C1 segment of cervical spinal cord (tissue), 14 donors: ENCODE measurements at places on chromosomes 5 and 9.

DNA sequence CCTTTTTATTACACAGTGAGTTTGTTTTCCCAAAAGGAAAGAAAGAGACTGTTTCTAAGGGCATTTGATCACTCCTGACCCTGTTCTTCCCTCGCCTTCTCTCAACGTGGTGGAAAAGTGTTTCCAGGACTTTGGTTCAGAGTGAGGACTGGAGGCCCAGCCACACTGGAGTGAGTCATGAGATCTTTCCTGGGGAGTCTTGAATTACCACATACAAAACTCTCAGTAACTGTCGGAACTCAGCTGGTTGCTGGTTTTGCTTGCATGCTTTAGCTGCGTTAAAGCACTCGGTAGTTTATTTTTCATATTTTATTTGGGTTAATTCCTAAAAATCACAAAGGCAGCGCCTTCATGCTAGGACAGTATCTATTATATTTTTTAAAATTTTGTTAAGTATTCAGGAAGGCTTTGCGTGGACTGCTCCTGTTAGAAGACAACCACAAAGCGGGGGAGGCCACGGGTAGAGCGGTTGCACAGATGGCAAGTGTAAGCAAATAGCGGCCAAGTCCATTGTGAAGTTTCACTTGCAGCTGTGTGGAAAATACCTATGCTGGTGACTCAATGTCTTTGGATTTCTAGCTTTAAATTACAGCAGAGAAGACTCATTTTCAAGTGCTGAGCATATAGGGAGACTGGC, 77.7 kb downstream of the ARSB start:
- DNase-seq: no peak

GRCh38 chr5:68849103-68849502, 244.7 kb upstream of the SLC30A5 start:
- DNase-seq: no peak

DNA sequence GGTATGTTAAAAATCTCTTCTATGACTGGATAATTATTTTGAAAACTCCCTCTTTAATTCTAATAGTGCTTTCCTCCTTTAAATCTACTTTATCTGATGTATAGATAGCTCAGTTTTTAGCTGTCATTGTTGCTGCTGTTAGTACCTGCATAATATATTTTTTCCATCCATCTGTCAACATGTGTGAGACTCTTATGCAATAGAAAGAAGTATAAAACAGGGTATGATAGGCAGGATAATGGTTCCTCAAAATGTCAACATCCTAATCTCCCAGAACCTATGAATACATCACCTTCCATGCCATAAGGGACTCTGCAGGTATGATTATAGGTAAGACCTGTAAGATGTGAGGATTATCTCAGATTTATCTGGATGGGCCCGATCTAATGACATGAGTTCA, 136.9 kb upstream of the LHFPL2 start:
- no peak for DNase-seq

- peak; percentile 42 for DNase-seq
Observed at GRCh38 chr5:127353327-127353726, 62.7 kb downstream of the MEGF10 start.

GRCh38 chr5:75053304-75054133, 1.2 kb upstream of the GCNT4 start:
- peak; percentile 41 for DNase-seq

DNA sequence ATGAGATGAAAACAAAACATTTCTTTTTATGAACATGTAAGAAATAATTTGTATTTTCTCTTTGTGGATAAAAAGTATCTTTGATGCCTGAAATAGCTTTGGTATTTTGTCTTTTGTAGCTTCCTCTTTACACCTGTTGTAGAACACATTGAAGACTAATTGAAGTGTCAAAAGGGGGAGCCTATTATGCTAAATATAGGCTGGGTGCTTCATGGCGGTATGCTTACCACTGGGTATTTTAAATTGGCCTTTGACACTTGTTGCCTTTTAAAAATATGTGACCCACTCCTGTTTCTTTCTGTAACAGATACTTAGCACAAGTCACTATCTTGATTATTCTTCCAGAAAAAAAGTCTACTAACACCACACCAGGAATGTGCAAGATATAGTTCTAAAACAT, 226.4 kb downstream of the KIAA0825 start:
- no peak for DNase-seq

- no peak for DNase-seq
Observed at GRCh38 chr9:124139001-124139400, 118.7 kb upstream of the NEK6 start.

DNA sequence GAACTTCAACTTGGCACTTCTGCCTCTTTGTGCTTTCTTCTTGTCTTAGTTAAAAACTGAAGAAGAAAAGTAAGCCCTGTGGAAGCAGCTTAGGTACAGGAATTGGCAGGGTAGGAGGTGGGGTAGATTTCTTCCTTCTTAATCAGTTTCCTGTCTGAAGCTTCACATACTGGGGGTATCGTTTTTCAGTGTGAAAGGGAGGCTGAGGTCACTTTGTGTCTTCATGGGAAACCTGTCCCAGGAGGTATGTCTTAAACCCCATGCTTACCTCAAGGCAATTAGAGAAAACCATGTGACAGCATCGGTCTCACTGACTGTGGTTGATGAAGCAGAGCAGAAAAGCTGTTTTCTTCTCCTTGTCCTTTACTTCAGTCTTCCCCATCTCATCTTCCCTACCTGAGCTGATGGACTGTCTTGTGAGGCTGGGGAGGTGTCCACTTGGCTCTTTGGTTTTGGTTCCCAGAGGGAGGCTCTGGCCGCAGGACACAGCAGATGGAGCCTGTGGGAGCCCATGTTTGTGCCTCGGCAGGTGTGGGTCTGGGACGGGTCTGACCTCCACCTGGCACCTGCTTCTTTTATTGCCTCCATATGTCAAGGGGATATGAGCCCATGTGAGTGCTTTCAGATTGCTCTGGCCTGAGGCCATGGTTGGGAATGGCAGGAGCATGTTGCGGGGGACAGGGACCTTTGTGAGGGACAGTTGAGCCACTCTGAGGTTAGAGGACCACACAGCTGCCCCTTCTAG, 47.0 kb downstream of the SH3GL2 start:
- no peak for DNase-seq

GRCh38 chr9:88713010-88713409, 178.0 kb downstream of the NXNL2 start:
- no peak for DNase-seq

- no peak for DNase-seq
Observed at GRCh38 chr5:63310644-63311043, 651.6 kb downstream of the HTR1A start.

- DNase-seq: no peak
Observed at GRCh38 chr5:57429513-57430120, 53.0 kb downstream of the ACTBL2 start.

DNA sequence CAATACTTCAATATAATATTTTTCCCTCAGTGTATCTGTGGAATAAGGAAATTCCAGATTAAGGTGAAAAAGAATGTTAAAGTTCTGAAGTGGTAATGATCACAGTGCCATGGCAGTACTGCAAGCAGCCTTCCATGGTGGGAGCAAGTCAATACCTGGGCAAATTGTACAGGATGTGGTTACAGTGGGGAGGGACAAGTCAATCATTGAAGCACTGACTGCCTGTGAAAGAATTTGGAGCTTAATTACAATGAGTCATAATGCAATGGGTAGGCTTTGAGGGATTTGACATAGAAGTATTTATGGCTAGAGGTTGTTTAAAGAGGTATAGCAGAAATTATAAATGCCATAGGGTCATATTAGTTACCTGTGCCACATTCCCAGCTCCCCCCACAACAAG, 786.5 kb upstream of the ACO1 start:
- no peak for DNase-seq

GRCh38 chr5:124679578-124680199, 66.8 kb downstream of the ZNF608 start:
- no peak for DNase-seq

DNA sequence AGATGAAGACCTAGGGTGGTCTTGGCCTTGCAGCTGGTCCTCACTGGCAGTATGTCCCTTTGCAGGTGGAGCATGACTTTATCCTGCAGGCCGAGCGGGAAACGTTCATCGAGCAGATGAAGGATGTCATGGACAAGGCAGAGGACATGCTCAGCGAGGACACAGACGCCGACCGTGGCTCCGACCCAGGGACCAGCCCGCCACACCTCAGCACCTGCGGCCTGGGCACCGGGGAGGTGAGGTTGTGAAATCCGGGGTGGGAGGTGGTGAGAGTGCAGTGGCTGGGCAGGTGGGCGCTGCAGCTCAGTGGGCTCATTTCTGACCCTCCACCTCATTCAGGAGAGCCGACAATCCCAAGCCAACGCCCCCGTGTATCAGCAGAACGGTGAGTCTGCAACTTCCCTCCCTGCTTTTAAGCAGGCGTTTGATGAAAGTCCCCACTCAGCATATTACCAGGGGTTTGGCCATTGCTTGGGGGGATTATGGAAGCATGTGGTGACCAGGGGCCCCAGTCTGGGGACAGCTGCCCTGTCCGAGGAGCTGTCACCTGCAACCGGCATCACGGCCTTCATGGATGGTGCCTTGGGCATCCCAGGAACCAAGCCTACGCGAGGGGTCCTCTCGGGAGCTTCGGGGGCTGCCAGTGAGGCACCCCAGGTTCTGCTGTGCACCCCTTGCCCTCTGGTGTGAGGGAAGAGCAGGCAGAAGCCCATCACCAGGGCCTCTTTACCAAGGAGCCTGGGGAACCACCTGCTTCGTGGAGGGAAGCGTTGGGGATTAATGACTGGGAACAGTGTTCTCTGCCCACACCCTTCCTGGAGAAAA, 84.0 kb downstream of the WNK2 start:
- no peak for DNase-seq

DNA sequence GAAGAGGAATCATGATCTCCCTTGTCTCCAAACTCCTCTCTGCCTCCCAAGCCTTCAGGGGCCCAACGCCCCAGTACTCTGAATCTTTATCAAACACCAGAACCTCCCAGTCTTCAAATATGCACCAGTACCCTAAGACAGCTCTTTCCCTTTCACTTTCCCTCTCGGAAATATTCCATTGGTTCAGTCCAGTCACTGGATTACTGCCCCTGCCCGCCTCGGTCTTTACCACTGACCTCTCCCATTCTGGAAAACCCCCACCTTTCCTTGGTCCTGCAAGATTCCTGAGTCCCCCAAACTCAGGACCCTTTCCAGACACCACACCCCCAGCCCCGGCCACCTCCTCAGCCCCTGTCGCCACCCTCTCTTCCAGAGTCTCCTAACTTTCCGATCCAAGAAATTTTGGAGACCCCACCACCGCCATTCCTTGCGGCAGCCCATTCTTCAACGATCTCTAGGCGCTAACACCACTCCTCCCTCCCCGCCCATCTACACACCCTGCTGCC, 674 bp downstream of the C5orf15 start:
- no peak for DNase-seq

- DNase-seq: no peak
Observed at GRCh38 chr5:142280066-142281007, 44.5 kb downstream of the SPRY4 start.

DNA sequence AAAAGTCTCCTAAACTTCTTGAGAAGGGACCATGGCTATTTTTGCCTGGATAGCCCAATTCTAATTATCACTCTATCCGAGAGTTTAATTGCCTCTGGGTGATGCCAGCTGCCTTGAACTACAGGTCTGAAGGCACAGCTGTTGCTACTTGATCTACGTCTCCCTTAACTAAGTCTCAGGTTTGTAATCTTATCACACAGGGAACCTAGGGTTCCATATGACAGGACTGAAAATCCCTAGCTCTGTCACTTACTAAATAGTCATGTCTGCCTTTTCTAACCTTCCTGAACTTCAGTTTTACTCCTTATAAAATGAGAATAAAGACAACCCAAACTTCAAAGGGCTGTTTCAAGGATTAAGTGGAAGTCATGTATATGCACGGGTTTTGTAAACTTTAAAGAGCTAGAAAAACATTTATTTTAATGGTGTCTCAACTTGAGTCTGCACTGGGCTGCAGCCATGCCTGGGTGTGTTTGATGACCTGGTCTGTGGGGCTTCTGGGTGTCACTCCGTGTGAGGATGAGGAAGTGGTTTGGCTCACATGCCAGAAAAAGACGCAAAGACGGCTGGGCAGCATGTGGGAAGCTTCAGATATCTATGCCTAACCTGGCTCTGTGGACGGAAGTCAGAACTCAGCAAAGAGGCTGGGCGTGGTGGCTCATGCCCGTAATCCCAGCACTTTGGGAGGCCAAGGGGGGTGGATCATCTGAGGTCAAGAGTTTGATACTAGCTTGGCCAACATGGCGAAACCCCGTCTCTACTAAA, 129.3 kb upstream of the SLC44A1 start:
- peak; percentile 12 for DNase-seq

DNA sequence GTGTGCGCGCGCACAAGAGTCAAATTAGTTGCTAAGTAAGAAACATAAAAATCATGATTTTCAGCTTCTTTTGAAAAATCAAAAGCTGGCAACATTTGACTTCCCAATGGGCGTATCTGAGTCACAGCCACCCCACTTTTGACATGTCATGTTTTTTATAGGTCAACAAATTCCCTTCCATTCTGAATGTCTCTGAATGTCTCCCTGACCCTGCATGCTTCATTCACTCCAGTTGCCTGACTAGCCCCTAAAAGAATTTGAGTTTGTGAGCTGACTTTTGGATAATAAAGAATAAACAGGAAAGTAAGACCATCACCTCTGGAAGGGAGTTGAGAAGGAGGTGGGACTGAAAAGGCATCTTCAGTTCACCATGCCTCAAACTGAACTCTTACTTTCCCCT, 20.2 kb upstream of the GLIS3 start:
- no peak for DNase-seq

DNA sequence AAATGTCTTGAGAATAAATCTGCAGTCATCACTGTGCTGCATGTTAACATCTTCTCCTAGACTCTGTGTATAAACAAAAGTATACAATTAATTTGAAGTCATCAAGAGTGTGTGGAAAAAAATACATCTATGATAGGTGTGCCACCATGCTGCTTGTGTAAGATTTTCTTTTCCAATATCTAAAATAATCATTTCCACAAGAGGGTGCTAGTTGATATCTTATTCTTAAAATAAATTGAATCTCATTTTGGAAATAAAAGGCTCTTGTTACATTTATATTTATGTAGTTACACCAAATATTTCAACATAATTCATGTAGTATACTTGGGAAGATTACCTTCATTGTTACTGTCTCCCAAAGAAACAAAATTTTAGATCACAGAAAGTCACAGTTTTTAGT, 14.1 kb upstream of the MOCS2 start:
- DNase-seq: no peak

DNA sequence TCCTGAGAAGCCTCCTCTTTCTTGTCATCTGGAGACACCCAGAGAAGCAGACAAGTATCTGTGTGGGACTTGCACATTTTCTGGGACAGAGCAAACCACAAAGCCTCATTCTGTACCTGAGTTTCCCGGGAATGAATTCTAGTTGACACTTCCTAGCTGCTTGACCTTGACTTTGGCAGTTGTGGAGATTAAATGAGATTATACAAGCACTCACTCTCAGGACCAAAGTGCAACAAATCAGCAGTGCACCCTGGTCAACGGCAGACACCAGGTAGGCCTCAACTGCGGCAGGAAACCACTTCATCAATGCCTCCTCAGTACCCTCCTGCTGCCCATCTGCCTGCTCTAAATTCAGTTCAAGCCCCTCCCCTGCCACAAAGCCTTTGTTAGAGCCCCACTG, 114.7 kb upstream of the PANK3 start:
- DNase-seq: no peak
